ENCODE measurements at places on chromosomes 4 and X.
A peak's percentile ranks its signal among the peaks of the same experiment; 100 is the strongest.

- no peak for DNase-seq
Measured at GRCh38 chr4:110877778-110878370, 255.0 kb upstream of the PITX2 start.

DNA sequence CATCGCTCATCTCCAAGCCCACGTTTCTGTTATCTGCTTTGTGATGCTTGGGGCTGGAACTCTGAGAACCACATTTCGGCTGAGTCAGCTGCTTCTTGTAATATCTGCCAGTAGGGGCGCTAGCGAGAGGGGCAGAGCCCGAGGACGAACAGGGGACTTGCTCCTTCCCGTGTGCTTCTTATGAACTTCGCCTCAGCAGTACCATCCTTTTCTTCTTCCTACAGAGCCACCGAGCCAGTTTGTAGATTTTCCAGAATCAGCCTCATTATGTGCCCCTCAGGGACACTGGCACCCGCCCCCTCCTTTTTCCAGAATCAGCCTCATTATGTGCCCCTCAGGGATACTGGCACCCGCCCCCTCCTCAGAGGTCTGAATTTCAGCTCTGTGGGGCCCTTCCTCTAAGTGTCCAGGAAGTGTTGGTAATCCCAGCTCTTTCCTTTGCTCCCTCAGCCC, 441.7 kb upstream of the RASGEF1B start:
- DNase-seq = peak; percentile 29

- no peak for DNase-seq
Measured at GRCh38 chr4:7045961-7046921, 3.1 kb downstream of the TADA2B start.

- DNase-seq = no peak
Measured at GRCh38 chr4:141899541-141899940, 263.2 kb downstream of the IL15 start.

- DNase-seq = no peak
Measured at GRCh38 chr4:60617731-60618130, 582.4 kb upstream of the ADGRL3 start.

GRCh38 chr4:5143940-5144339, 92.7 kb downstream of the STK32B start:
- DNase-seq = no peak

GRCh38 chr4:104870495-104871233, 276.0 kb upstream of the TET2 start:
- no peak for DNase-seq

DNA sequence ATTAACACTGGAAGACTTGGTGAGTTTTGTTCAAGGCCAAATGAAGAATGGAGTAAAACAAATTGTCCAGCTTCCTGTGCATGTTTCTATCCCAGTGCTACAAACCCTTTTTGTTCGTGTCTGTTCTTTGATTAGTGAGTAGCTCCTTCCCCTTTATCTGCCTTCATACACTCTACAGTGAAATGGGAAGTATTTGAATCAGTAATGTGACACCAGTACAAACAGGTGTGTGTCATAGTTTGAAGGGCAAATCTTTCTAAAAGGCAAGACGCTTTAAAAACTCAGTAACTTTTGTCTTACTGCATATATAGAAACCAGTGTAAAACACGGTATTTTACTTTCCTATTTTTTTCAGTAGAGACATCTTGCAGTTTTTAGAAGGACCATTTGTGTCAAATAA, 5.9 kb downstream of the ARHGEF38 start:
- no peak for DNase-seq

- peak; percentile 52 for DNase-seq
Measured at GRCh38 chr4:83065266-83065665, 30.3 kb downstream of the COPS4 start.

GRCh38 chr4:24511371-24512063, 72.8 kb downstream of the DHX15 start:
- no peak for DNase-seq

- no peak for DNase-seq
Measured at GRCh38 chr4:38190717-38191178, 230.6 kb downstream of the PTTG2 start.

DNA sequence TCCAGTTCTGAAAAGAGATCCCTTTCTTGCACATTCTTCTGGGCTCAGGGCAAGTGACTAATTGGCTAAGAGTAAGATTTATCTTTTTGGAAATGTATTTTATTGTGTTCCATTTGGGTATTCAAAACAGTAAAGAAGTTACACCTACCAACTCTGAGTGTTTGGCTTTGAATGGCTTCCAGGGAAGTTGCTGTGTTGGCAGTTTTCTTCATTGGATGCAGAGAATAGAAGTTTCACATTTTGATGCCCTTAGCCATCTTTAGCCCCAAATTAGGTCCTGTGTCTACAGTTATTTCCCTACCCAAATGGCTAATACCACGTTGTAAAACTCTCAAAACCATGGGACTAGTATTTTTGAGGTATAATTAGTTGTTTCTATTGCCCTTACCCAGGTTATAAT, 29.7 kb upstream of the MORC4 start:
- DNase-seq = no peak

GRCh38 chr4:86450861-86451260, 91.0 kb upstream of the MAPK10 start:
- no peak for DNase-seq

GRCh38 chr4:61277785-61278760, 77.9 kb downstream of the ADGRL3 start:
- DNase-seq = no peak

GRCh38 chr4:108811486-108811885, 48.6 kb upstream of the ETNPPL start:
- no peak for DNase-seq

GRCh38 chr4:3413217-3413671, 28.5 kb upstream of the HGFAC start:
- no peak for DNase-seq

DNA sequence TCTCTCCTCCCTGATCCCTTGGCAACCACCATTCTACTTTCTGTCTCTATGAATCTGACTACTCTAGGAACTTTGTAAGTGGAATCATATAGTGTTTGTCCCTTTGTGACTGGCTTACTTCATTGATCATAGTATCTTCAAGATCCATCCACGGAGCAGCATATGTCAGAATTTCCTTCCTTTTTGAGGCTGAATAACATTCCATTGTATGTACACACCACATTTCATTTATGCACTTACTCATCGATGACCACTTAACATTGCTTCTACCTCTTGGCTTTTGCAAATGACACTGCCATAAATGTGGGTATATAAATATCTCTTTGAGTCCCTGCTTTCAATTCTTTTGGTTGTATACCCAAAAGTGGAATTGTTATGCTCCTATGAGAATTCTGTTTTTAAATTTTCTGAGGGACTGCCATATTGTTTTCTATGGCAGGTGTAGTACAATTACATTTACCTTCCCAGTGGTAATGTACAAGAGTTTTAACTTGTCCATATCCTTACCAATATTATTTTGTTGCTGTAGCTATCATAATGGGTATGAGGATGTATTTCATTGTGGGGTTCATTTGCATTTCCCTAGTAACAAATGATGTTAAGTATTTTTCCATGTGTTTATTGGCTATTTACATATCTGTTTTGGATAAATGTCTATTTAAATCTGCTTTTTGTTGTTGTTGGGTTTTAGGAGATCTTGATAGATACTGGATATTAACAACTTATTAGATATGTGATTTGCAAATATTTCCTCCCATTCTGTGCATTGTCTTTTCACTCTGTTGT, 466.1 kb downstream of the C4orf33 start:
- no peak for DNase-seq

GRCh38 chr4:176970853-176971252, 178.1 kb upstream of the VEGFC start:
- DNase-seq = no peak

- DNase-seq = peak; percentile 73
Measured at GRCh38 chr4:158112611-158113010, 60.2 kb downstream of the GASK1B start.

GRCh38 chr4:70158576-70158975, 4.5 kb downstream of the PRR27 start:
- DNase-seq = no peak

GRCh38 chr4:121358473-121358872, 22.3 kb downstream of the QRFPR start:
- no peak for DNase-seq

DNA sequence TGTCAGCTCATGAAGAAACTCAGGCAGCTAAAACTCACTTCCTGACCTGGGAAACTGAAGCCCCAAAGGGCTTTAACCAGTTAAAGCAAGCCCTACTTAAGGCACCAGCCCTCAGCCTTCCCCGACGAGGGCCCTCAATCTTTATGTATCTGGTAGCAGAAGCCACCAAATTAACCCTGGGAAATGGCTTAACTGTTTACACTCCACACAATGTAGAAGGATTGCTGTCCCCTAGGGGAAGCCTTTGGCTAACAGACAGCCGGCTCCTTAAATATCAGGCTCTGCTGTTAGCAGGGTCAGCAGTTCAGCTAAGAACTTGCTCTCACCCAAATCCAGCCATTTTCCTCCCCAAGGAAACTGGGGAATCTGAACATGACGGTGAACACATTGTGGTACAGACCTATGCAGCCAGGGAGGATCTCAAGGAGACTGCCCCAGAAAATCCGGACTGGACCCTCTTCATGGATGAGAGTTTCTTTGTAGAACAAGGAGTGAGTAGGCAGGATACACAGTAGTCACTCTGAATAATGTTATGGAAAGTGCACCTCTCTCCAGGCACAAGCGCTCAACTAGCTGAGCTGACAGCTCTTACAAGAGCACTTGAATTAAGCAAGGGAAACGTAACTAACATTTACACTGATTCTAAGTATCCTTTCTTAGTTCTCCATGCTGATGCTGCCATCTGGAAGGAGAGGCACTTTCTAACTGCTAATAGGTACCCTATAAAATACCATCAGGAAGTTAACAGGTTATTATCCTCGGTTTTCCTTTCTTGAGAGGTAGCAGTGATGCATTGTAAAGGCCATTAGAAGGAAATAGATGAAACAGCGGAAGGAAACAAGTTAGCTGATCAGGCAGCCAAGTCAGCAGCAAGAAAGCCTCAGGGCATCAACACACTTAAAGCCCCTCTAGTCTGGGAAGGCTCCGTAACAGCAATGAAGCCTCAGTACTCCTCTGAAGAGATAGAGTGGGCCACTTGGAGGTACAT, 9.6 kb upstream of the NAF1 start:
- no peak for DNase-seq

Measured in inflammatory macrophage treated with lipopolysaccharide for 1 hour (primary cell).